ENCODE measurements at places on chromosomes 11 and 22. TPM values are rescaled to one million over a fixed set of nuclear protein-coding genes. Genes with fewer than 3 reads are reported as not detected.

Gene KRTAP5-9
- total RNA-seq, result not detected

Gene WT1
- 0.81 TPM for total RNA-seq

Gene TRIM29
- total RNA-seq, result 6.9 TPM

Gene JAM3
- total RNA-seq, result 74.2 TPM

Gene GPR152
- total RNA-seq, result not detected

Gene MS4A18
- total RNA-seq, result not detected

Gene POU2AF2
- total RNA-seq, result not detected

Gene NDUFA6
- total RNA-seq, result 104 TPM

Gene GAS2L1
- total RNA-seq, result 16.4 TPM

Gene CEP126
- 10.9 TPM for total RNA-seq

Gene OR51B2
- not detected for total RNA-seq

Gene BARX2
- total RNA-seq, result not detected

Gene PHF21B
- 0.28 TPM for total RNA-seq

Gene PRAME
- total RNA-seq, result 0.16 TPM

Gene THAP7
- total RNA-seq, result 59.4 TPM

Gene CSNK2A3
- total RNA-seq, result 3.5 TPM

Gene ALDH3B2
- total RNA-seq, result not detected

Gene PHLDA2
- total RNA-seq, result 1.7 TPM

Gene USH1C
- 1.6 TPM for total RNA-seq

Gene RFPL3
- not detected for total RNA-seq

Gene MPPED1
- not detected for total RNA-seq

Gene GGTLC2
- not detected for total RNA-seq

Gene PLAAT4
- 44.2 TPM for total RNA-seq
